Stimulated activated CD4-positive, alpha-beta T cell treated with anti-CD3 and anti-CD28 coated beads, TNF-alpha, amount 100 ng/mL, for 1 hour (primary cell): ENCODE measurements at places on chromosomes 2 and 18.

- no peak for DNase-seq
Observed at GRCh38 chr18:78871618-78872017, 108.0 kb upstream of the SALL3 start.

DNA sequence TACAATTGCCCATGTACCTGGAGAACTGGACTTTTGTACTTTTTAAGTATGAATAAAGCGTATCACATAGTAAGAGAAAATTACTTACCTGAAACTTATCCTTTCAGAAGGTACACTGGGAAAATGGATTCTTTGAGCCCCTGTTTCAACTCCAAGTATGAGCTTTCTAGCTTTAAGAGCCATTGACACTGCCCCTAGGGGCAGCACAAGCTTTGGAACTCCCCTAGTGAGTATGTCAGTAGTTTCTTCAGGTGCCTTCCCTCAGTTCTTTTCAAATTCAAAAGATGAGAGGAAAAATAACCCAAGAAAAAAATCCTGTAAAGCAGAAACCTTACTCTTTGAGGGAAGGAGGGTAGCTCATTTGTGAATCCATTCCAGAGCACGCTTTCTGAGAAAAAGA lies 124.1 kb downstream of the MEMO1 start:
- DNase-seq, result no peak

GRCh38 chr2:132446444-132446843 lies 29.8 kb downstream of the GPR39 start:
- DNase-seq, result no peak

DNA sequence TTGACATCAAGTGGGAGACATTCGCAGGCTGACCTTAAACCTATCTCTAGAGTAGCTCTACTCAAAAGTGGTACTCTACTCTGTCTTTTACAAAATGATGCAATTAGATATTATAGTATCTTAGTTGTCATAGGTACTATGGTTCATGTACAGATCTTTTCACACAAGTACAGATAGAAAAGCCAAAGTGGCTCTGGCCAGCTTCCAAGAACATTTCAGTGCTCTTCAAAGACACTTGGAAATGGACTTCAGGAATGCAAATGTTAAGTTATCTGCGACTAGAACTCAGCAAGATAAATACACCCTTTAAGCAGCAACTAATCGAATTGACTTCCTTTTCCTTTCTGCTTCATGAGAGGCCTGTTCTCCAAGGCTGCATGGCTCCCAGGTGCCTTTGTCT lies 718.7 kb upstream of the FAM98A start:
- no peak for DNase-seq

DNA sequence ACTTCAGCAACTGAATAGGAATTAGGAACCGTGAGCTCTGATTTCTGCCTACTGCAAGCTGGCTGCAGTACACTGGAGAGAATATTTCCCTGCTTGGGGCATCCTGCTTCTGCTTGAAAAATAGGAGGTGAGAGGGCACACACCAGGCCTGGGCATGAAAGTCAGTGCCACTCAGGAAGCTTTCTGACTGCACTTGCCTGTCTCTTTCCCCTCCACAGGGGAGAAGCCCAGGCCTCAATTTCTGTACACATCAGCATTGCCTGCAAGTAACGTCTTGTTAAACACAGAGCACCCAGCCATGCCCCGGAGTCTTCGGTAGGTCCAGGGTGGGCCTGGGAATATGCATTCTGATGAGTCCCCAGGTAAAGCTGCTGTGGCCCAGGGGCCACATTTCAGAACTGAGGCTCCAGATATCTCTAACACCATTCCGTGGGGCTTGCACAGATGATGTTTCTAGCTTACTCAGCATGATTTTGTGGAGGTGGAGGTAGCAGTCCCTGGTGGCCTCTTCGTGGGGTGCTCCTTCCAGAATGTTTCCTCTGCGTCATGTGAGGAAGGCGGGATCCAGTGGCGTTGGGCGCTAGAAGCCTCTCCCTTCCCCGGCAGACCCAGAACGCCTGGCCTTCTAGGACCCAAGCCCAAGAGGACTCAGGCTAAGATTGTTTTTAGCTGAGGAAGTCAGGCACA lies 114.1 kb downstream of the ZBTB7C start:
- DNase-seq, result no peak

- DNase-seq, result no peak
Observed at GRCh38 chr2:1972422-1972821, 228.1 kb upstream of the PXDN start.
